Keratinocyte (primary cell): ENCODE measurements at places on chromosomes 4 and X. TPM values are rescaled to one million over a fixed set of nuclear protein-coding genes. Genes with fewer than 3 reads are reported as not detected.

The DOK7 gene
- 0.13 to 0.19 TPM (median 0.13 TPM) in 3 replicates for polyA plus RNA-seq

The DCHS2 gene
- polyA plus RNA-seq: 0.01 TPM in 2 of 3 replicates, not detected in the other

DNA sequence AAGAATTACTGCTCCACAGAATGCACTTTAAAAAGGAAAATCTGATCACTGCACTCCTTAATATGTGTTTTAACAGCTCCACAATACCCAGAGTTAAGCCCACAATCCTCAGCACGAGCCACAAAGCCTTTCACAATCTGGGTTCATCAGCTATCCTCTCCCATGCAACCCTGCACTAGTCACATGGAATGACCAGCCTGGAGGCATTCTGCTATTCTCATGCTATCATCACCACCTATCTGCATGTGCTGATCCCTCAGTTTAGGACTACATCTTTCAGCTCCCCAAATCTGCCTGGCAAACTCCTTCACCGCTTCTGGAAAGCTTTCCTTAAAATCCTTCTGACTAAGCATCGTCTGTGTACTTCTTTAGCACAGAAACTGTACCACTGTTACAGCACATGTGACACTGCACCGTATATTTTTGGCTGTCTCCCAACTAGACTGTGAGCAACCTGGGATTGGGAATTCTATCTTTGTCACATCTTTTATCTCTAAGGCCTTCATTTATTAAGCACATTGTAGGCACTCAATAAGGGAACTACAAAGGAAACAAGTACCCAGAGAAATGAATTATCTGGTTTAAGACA lies 18.3 kb upstream of the EIF1AX start:
- DNase-seq: no peak
- no peak overlapping the region for H3K4me3 ChIP-seq
- H3K27ac ChIP-seq: no peak overlapping the region

- no peaks in the 10 kb centered on the region for H3K36me3 ChIP-seq
- no peak for DNase-seq
- no peaks in the 10 kb centered on the region for H3K4me1 ChIP-seq
- no peak overlapping the region for H3K4me3 ChIP-seq
These were observed 296.8 kb downstream of the IDS start for GRCh38 chrX:149208307-149208706.

GRCh38 chrX:18394477-18394876 lies 30.9 kb upstream of the CDKL5 start:
- H3K4me3 ChIP-seq: no peak overlapping the region
- no peaks in the 10 kb centered on the region for H3K36me3 ChIP-seq
- H3K27me3 ChIP-seq: no peaks in the 10 kb centered on the region
- H3K27ac ChIP-seq: no peak overlapping the region

DNA sequence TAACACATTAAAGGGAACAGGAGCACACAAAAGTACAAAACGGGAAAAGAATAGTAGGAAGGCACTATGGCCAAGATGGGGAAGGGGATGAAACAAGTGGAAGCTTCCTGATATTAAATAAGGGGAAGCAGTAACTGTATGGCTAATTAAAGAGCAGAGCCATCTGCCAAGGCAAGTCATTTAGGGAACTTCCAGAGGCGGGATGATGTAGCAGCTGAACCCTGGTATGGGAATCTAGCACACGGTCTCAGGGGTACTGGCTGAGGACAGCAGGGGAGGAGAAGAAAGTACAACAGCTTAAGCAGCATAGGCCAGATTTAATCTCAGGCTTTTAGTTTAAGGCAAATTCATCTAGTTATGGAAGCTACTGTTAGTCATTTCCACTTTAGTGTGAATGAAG lies 59.1 kb downstream of the IGFBP7 start:
- H3K27me3 ChIP-seq: no peaks in the 10 kb centered on the region
- peaks cover 23% of the 10 kb centered on the region for H3K4me1 ChIP-seq
- DNase-seq: no peak

The RAB39B gene
- polyA plus RNA-seq: 0.05 to 0.07 TPM in 2 of 3 replicates, not detected in the other

The TBX22 gene
- polyA plus RNA-seq: not detected in 3 replicates

DNA sequence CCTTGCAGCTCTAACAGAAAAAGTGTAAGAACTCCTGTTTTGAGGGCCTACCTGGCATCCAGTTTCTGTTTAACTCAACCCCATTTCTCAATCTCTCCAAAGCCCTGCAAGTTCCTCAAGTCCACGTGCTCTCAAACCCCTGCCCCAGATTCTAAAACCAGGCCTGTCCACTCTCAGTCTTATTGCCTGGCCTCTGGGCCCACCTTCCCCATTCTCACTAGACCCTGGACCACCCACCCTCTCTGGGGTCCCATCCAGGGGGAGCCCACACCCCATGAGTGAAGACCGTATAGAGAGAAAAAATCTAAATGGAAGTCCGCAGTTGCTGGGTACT lies 58.3 kb downstream of the TLR10 start:
- H3K4me1 ChIP-seq: peaks cover 20% of the 10 kb centered on the region
- no peak overlapping the region for H3K27ac ChIP-seq
- no peak overlapping the region for H3K4me3 ChIP-seq
- no peaks in the 10 kb centered on the region for H3K36me3 ChIP-seq
- no peaks in the 10 kb centered on the region for H3K27me3 ChIP-seq

GRCh38 chrX:112947981-112948615 lies 107.5 kb upstream of the AMOT start:
- no peak overlapping the region for H3K27ac ChIP-seq
- DNase-seq: no peak
- no peaks in the 10 kb centered on the region for H3K27me3 ChIP-seq
- no peak overlapping the region for H3K4me3 ChIP-seq

The PHKA1 gene
- polyA plus RNA-seq: 5.7 to 7.1 TPM (median 5.7 TPM) in 3 replicates

The SNCA gene
- polyA plus RNA-seq: 39.7 to 71.0 TPM (median 61.3 TPM) in 3 replicates

GRCh38 chr4:173500841-173501591 lies 29.0 kb downstream of the HAND2 start:
- H3K27ac ChIP-seq: no peak overlapping the region
- H3K4me1 ChIP-seq: no peaks in the 10 kb centered on the region
- peaks cover 59% of the 10 kb centered on the region for H3K27me3 ChIP-seq
- no peak for DNase-seq

The TSPAN5 gene
- polyA plus RNA-seq: 28.0 to 45.5 TPM (median 45.0 TPM) in 3 replicates

GRCh38 chr4:88212253-88212561 lies 53.8 kb upstream of the ABCG2 start:
- DNase-seq: no peak
- no peak overlapping the region for H3K27ac ChIP-seq
- H3K36me3 ChIP-seq: no peaks in the 10 kb centered on the region
- no peaks in the 10 kb centered on the region for H3K27me3 ChIP-seq
- no peaks in the 10 kb centered on the region for H3K4me1 ChIP-seq

DNA sequence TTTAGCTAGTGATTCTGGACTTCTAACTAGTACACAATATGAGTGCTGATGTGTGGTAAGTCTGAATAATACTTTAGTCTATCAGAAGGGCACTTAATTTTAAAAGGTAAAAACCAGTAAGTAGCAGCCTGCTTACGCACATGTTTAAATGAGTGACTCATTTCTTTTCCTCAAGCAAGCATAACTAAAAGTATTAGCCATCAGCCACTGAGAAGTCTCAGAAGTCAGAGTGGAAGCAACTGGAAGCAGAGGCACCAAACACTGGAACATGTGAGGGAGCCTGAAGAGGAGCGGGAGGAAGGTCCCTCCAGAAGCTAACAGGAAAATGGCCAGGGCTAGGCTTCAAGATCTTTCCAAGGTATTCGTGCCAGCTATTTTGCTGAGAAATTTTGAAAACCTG lies 257.7 kb downstream of the RAPGEF2 start:
- H3K4me1 ChIP-seq: peaks cover 36% of the 10 kb centered on the region
- peak overlapping the region; percentile 29 for H3K27ac ChIP-seq
- H3K36me3 ChIP-seq: peaks cover 3% of the 10 kb centered on the region
- H3K27me3 ChIP-seq: no peaks in the 10 kb centered on the region
- H3K4me3 ChIP-seq: no peak overlapping the region

The CXCL9 gene
- polyA plus RNA-seq: 0.04 to 0.08 TPM (median 0.04 TPM) in 3 replicates

DNA sequence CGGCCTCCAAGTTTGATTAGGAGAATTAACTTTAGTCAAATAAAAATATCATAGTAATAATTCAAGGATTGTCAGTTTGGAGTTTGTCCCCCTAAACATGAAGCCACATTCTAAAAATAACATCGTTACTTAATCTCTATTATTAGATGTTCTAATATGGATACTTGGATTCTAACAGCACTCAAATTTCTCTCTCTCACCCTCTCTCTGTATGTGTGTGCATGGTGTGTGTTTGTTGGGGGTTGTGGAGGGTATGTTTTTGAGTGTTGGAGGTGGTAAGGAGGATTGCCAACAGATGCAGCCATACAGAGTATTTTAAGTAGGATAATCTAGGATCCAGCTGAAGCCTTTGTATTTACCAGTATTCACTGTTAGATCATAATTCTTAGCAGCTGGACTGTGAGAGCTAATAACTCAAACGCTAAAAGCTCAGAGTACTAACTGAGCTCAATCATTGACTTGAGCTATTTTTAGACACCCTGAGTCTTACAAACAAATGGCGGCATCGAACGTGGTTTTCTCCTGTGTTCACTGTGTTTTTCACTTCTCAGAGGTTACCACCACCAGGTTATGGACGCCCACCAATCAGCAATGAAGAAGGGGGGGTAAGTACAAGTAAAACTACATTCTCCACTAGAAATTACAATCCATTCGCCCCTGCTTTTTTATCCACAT lies 8.8 kb downstream of the ENAM start:
- no peak overlapping the region for H3K4me3 ChIP-seq
- no peak for DNase-seq
- no peak overlapping the region for H3K27ac ChIP-seq
- H3K27me3 ChIP-seq: no peaks in the 10 kb centered on the region
- H3K36me3 ChIP-seq: no peaks in the 10 kb centered on the region

DNA sequence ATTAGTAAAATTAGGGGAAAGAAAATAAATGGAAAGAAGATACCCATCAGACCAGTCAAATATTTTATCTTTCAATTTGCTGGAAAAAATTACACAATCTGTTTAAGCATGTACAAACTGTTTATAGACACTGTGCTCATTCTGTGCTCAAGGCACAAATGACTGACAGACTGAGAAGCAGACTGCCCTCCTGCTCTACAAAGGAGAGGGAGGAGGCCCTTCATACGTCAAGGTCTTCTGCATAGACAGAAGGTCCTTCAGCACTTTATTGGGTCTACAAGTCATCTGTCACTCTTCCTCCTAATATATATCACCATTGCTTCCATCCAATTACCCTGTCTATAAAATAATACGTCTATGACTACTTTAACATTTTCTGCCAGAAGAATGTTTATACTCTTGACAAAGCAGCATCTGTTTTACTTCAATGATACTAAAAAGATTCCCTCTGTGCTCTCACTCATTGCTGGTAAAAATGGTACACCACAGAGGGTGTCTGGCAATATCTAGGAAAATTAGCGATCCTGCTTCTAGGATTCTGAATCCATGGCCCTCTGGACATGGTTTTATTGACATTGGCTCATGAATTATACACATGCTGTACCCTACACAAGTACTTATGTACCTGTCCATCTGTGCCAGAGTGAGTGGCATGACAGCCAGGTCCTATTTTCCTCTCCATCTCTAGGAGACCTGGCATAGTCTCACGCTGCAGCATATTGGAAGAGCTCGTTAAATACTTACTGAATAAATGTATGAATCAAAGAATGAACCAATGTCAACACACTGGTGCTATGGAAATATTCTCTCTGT lies 11.3 kb downstream of the SLC10A6 start:
- peaks cover 54% of the 10 kb centered on the region for H3K4me1 ChIP-seq
- DNase-seq: no peak
- no peak overlapping the region for H3K4me3 ChIP-seq
- H3K27ac ChIP-seq: no peak overlapping the region
- no peaks in the 10 kb centered on the region for H3K27me3 ChIP-seq

The CTAG1A gene
- not detected in 3 replicates for polyA plus RNA-seq

DNA sequence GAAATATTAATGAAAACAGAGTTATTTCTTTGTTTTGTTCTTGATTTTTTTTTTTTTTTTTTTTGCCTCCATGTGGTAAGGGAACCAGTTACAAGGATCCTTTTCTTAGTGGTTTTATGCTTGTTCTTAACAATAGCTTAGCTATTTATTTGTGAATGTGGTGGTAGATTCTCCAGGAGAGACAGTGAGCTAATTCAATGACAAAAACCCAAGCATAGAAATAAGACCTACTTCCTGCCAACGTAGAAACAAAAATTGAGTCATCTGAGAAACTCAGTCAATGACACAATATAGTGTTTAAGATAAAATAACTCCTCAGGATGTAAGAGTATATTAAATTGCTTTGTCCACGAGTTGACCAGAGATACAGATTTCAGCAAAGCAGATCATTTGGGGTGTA lies 863.8 kb upstream of the PABPC4L start:
- H3K27me3 ChIP-seq: no peaks in the 10 kb centered on the region
- H3K4me1 ChIP-seq: no peaks in the 10 kb centered on the region
- no peak overlapping the region for H3K27ac ChIP-seq
- H3K36me3 ChIP-seq: no peaks in the 10 kb centered on the region
- no peak overlapping the region for H3K4me3 ChIP-seq
- no peak for DNase-seq

- no peak overlapping the region for H3K4me3 ChIP-seq
- DNase-seq: no peak
- no peaks in the 10 kb centered on the region for H3K27me3 ChIP-seq
- no peaks in the 10 kb centered on the region for H3K36me3 ChIP-seq
- no peaks in the 10 kb centered on the region for H3K4me1 ChIP-seq
- no peak overlapping the region for H3K27ac ChIP-seq
These were observed 12.1 kb upstream of the TAPT1 start for GRCh38 chr4:16238327-16238726.

GRCh38 chrX:48966796-48967579 lies 4.7 kb downstream of the KCND1 start:
- H3K27me3 ChIP-seq: no peaks in the 10 kb centered on the region
- H3K4me1 ChIP-seq: peaks cover under 1% of the 10 kb centered on the region
- H3K4me3 ChIP-seq: no peak overlapping the region
- no peaks in the 10 kb centered on the region for H3K36me3 ChIP-seq
- no peak for DNase-seq

DNA sequence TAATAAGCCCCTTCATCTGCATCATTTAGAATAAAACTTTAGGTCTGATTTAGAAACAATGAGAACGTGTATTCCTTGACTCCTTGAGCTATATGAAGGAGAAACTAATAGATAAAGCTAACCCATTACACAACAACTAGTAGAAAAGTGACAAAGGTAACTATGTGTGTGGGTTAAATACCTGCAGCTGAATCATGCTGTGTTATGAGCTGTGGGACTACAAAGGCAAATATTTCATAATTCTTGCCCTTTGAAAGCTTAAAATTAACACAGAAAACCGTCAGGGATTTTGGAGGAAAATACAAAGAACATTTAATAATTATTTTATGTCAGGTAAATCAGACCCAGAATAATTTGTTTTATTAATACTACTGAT lies 898 bp upstream of the NDP start:
- H3K36me3 ChIP-seq: no peaks in the 10 kb centered on the region
- no peak for DNase-seq
- no peak overlapping the region for H3K4me3 ChIP-seq
- peaks cover 10% of the 10 kb centered on the region for H3K4me1 ChIP-seq
- H3K27me3 ChIP-seq: peaks cover 4% of the 10 kb centered on the region

DNA sequence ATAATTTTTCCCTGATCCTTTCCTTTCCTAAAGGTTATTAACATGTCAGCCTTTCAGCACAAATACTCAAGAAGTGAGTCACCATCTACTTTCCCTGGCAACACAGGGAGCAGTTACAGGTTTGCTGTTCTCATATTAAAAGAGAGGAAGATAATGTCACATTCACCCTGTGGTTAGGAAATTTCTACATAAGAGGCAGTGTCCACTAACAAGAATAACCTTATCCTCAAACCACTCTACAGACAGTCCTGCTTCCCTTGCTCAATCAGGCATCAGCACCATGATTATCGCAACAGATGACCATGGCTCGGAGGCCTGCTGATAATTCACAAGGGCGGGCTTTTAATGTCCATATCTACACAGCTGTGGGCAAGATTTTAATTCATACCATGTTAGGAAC lies 30.9 kb downstream of the RNF150 start:
- peaks cover 2% of the 10 kb centered on the region for H3K4me1 ChIP-seq
- no peak for DNase-seq
- H3K36me3 ChIP-seq: no peaks in the 10 kb centered on the region

The DRD5 gene
- polyA plus RNA-seq: not detected in 3 replicates

GRCh38 chr4:158714937-158715336 lies 8.3 kb downstream of the PPID start:
- H3K4me1 ChIP-seq: no peaks in the 10 kb centered on the region
- no peaks in the 10 kb centered on the region for H3K27me3 ChIP-seq
- H3K27ac ChIP-seq: no peak overlapping the region
